ENCODE measurements at places on chromosomes 12 and 14.

- DNase-seq, result no peak
Measured at GRCh38 chr14:31712244-31713127, 151.3 kb downstream of the NUBPL start.

- DNase-seq, result no peak
Measured at GRCh38 chr14:54253195-54253947, 143.4 kb upstream of the CDKN3 start.

GRCh38 chr12:111624540-111624939 is 25.4 kb upstream of the ATXN2 start:
- no peak for DNase-seq

- no peak for DNase-seq
Measured at GRCh38 chr12:96448300-96448699, 41.1 kb upstream of the CFAP54 start.

GRCh38 chr14:55482936-55483605 is 42.7 kb upstream of the TBPL2 start:
- no peak for DNase-seq

- DNase-seq, result no peak
Measured at GRCh38 chr14:74429221-74429691, 3.2 kb upstream of the SYNDIG1L start.

- no peak for DNase-seq
Measured at GRCh38 chr12:108812324-108812723, 45.1 kb downstream of the SSH1 start.

GRCh38 chr14:70052990-70053389 is 135.8 kb downstream of the SLC8A3 start:
- no peak for DNase-seq

DNA sequence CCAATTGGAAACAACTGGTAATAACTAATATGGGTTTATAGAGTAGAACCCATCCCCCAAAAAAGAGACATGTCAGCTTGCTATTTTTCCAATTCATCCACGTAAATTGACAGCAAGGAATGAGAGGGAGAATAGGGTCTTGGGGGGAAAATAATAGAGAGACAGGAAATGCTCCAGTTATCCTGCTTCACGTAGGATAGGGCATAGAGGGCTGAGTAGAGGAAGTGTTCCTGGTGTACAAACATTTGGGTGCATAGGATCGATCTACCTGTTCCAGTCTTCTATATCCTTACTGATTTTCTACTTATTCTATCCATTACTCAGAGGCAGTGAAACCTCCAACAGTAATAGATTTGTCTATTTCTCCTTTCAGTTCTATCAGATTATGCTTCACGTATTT is 49.6 kb upstream of the COL2A1 start:
- DNase-seq, result no peak

DNA sequence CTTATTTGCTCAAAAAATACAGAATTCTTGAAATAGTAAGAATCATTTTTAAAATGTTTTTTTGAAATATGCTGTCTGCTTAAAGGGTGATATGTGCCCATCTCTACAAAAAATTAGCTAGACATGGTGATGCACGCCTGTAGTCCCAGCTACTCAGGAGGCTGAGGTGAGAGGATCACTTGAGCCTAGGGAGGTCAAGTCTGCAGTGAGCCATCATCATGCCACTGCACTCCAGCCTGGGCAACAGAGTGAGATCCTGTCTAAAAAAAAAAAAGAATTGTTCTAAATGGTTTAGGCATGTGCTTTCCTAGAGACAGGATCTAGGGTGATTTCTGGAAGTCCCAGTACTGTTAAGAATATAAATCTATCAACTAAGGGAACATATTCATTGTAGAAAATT is 75.6 kb upstream of the HECTD1 start:
- no peak for DNase-seq
